Heart right ventricle (tissue), 16 donors: ENCODE measurements at places on chromosomes 2 and 18.

- no peak overlapping the region for H3K27ac ChIP-seq
- no peaks in the 10 kb centered on the region for H3K27me3 ChIP-seq
- H3K4me3 ChIP-seq = no peak overlapping the region
These were observed 50.3 kb downstream of the SATB2 start for GRCh38 chr2:199407421-199407820.

DNA sequence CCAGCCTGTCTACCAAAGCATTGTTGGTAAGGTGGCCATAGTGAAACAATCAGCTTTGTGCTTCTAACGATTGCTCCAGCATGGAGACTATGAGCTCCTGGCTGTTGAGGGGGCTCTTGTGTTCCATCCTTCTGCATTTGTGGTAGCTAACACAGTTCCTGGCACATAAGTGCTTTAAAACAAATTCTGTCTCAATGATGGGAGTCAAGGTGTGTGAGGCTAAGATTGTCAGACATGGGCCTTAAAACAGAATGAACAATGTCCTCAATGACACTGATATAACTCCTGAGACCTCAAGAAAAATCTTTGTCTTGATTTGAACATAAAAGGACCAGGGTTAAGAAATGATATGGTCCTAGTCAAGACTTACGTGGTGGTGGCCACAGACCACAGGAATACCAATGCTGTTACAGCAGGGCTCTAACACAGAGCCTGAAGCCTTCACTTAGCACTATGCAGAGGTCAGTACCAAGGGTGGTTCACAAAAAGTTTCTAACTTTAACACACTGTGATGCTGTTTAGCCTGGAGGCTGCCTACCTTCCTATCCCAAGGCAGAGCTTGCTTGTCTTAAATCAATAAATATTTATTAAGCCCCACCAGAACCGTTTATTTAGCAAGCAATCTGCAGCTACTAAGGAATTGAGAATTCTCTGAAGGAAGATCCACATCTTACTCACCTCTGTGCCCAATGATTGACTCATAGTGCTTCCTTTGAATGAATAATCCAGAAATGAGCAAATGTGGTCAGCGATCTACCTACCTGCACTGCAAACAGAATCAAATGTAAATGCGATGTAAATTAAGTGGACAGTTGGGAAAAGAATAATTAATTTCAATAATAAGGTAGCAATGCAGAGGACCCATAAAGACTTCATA lies 35.1 kb downstream of the EVA1A start:
- DNase-seq = no peak
- no peaks in the 10 kb centered on the region for H3K4me1 ChIP-seq
- no peaks in the 10 kb centered on the region for H3K36me3 ChIP-seq

- no peak overlapping the region for H3K4me3 ChIP-seq
- H3K27me3 ChIP-seq = no peaks in the 10 kb centered on the region
- no peak overlapping the region for H3K27ac ChIP-seq
These were observed 94.9 kb upstream of the PAPOLG start for GRCh38 chr2:60661073-60661738.

DNA sequence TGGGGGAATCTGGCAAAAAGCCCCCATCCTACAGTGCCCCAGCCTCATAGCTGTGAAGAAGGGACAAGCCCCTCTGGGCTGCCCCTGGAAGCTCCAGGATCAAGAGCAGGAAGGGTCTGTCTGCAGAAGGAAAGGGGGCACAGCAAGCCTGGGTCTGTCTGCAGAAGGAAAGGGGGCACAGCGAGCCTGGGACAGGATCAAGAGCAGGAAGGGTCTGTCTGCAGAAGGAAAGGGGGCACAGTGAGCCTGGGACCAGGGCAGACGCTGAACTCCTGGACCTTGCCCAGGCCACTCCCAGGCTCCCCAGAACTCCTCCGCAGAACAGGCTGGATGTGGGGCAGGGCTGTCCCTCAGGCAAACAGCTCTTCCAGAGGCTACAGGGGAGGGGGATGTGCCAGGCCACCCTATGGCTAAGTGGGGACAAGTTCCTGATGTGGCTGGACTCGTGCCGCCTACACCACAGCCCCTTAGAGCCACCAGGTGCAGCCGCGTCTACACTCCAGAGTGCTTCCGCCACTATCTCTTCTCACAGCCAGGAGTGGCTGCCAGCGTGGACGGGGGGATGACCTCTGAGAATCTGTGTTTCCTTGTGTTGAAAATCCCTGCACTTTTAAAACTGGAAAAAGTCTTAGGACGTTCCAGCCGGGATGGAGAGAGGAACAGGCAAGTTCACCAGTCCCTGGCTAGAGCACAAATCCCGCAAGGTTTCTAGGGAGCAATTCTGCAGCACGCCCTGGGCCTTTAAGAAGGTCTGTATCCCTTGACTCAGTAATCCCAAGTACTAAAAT lies 20.8 kb downstream of the KIF1A start:
- no peak overlapping the region for H3K27ac ChIP-seq
- no peaks in the 10 kb centered on the region for H3K4me1 ChIP-seq
- no peak overlapping the region for H3K4me3 ChIP-seq
- no peak for DNase-seq
- H3K27me3 ChIP-seq = peaks cover 63% of the 10 kb centered on the region
- no peaks in the 10 kb centered on the region for H3K36me3 ChIP-seq

GRCh38 chr2:239774933-239775622 lies 250.1 kb downstream of the NDUFA10 start:
- no peak overlapping the region for H3K27ac ChIP-seq
- H3K4me3 ChIP-seq = no peak overlapping the region
- DNase-seq = no peak
